B cell (primary cell): ENCODE measurements at places on chromosomes 5 and 9.

DNA sequence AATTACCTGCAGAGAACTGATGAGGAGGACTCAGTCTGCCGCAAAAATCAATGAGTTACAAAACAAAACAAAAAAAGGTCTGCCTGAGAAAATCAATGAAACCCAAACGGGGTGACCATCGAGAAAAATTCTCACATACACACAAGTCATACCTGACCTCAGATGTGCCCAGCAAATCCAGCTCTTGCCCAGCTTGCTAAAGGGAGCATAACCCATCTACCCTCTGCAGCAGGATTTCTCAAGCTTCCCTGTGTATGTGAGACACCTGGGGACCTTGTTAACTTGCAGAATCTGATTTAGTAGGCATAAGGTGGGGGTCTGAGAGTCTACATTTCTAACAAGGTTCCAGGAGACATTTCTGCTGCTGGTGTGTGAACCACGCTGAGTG, 126.3 kb downstream of the TLE1 start:
- H3K4me1 ChIP-seq: peaks cover 5% of the 10 kb centered on the region
- DNase-seq: no peak
- H3K36me3 ChIP-seq: no peaks in the 10 kb centered on the region
- H3K4me3 ChIP-seq: no peak overlapping the region
- H3K27ac ChIP-seq: no peak overlapping the region

GRCh38 chr5:147140558-147140957, 94.3 kb upstream of the STK32A start:
- no peaks in the 10 kb centered on the region for H3K36me3 ChIP-seq
- H3K4me1 ChIP-seq: no peaks in the 10 kb centered on the region
- DNase-seq: no peak
- H3K27me3 ChIP-seq: no peaks in the 10 kb centered on the region

DNA sequence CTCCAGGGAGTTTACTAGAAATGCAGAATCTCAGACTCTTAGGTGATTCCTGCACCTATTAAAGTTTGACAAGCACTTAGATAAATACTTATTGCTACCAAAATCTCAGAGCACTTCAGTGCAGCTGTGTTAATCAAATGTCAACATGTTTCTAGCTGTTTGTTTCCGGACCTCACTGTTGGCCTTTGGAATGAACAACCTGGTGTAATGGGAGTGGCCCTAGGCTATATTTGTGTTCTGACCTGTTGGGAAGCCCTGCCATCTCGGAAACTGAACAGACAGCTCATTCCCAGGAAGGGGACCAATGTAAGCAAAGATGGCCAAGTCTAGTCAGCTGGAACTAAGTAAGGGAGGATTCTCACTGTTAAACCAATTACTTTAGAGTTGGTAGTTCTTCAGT, 145.0 kb upstream of the SLC28A3 start:
- DNase-seq: no peak
- no peaks in the 10 kb centered on the region for H3K27me3 ChIP-seq
- H3K27ac ChIP-seq: no peak overlapping the region
- H3K4me1 ChIP-seq: no peaks in the 10 kb centered on the region
- H3K36me3 ChIP-seq: no peaks in the 10 kb centered on the region

DNA sequence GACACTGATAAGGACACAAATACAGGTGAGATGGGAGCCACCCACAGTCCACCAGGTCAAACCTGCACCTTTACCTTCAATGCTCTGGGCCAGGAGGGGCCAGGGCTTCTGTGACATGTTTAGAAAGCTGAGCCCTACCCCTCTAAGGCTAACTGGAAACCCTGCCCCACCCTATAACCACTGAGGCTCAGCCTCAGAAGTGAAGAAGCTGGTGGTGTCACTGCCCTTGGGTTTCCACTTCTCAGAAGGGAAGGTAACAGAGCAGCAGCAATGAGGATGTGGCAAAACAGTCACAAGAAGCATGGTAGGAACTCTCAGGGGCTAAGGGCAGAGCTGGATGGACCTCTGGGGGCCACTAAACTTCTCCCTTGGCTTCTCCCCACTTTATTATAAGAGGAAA, 6.0 kb downstream of the PDGFRB start:
- H3K4me1 ChIP-seq: no peaks in the 10 kb centered on the region
- no peaks in the 10 kb centered on the region for H3K36me3 ChIP-seq
- DNase-seq: no peak
- no peak overlapping the region for H3K27ac ChIP-seq
- no peaks in the 10 kb centered on the region for H3K27me3 ChIP-seq
- no peak overlapping the region for H3K4me3 ChIP-seq

DNA sequence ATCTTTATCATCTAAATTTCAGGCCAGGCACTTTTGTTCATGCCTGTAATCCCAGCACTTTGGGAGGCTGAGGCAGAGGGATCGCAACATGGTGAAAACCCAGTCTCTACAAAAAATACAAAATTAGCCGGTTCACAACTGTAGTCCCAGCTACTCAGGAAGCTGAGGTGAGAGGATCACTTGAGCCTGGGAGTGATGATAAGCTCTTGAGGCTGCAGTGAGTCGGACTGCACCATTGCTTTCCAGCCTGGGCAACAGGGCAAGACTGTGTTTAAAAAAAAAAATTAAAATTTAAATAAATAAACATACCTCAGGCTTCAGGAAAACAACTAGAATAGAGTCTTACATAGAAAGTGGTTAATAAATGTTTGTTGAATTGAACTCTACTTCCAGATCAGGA, 147.4 kb downstream of the AGTPBP1 start:
- H3K4me3 ChIP-seq: no peak overlapping the region
- H3K27me3 ChIP-seq: no peaks in the 10 kb centered on the region
- DNase-seq: no peak
- no peak overlapping the region for H3K27ac ChIP-seq
- H3K4me1 ChIP-seq: no peaks in the 10 kb centered on the region

GRCh38 chr5:3584724-3585531, 10.7 kb upstream of the IRX1 start:
- H3K4me3 ChIP-seq: no peak overlapping the region
- H3K27me3 ChIP-seq: peaks cover 6% of the 10 kb centered on the region
- no peaks in the 10 kb centered on the region for H3K36me3 ChIP-seq
- H3K27ac ChIP-seq: no peak overlapping the region
- H3K4me1 ChIP-seq: no peaks in the 10 kb centered on the region
- DNase-seq: no peak

GRCh38 chr9:136564379-136564988, 18.6 kb upstream of the NOTCH1 start:
- no peaks in the 10 kb centered on the region for H3K27me3 ChIP-seq
- DNase-seq: no peak
- peaks cover 6% of the 10 kb centered on the region for H3K4me1 ChIP-seq

DNA sequence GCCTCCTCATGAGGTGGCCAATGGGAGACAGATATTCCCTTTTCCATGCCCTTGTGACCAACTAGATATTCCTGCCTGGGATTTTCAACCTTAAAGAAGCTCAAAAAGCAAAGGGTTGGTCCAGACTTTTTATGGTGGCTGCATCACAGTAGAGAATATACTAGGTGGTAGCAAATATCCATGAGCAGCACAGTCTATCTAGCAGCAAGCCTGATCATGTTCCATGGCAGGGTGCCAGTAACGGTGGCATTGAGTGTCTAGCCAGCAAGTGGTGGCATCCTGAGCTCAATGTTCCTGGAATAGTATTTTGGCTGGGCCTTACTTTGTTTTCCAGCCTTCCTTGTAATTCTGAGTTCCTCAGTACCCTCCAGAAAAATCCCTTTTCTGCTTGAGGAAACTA, 25.8 kb downstream of the CDC25C start:
- no peak for DNase-seq
- no peak overlapping the region for H3K4me3 ChIP-seq
- no peaks in the 10 kb centered on the region for H3K4me1 ChIP-seq
- no peaks in the 10 kb centered on the region for H3K36me3 ChIP-seq
- no peaks in the 10 kb centered on the region for H3K27me3 ChIP-seq

GRCh38 chr5:181261320-181262049, 542 bp upstream of the TRIM52 start:
- peaks cover 5% of the 10 kb centered on the region for H3K36me3 ChIP-seq
- H3K27ac ChIP-seq: peak overlapping the region; percentile 98
- peak overlapping the region; percentile 67 for H3K4me3 ChIP-seq
- peak; percentile 90 for DNase-seq

- H3K27ac ChIP-seq: no peak overlapping the region
- H3K4me3 ChIP-seq: no peak overlapping the region
- peaks cover 74% of the 10 kb centered on the region for H3K36me3 ChIP-seq
Measured at GRCh38 chr9:134043531-134043988, 18.3 kb downstream of the BRD3OS start.

DNA sequence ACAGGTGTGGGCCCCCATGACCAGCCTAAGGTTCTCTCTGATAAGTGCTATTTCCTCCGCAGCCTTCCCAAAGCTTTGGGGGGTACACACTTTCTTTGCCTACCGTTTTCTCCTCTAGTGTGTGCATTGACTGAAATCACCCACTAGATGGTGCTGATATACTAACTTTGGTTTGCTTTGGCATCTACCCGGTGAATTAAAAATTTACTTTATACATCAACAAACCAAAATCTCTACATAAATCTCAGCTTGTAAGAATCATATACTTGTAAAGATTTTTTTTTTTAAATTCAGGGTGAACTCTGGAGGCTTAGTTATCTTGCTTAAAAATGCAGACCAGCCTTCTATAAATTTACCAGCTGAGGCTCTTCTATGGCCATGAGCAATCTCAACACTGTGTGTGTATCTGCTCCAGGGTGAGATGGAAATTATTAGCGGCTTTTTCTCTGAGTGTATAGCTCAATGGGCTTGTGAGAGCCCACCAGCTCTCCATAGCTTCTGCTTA, 475.7 kb upstream of the TNC start:
- H3K4me1 ChIP-seq: no peaks in the 10 kb centered on the region
- no peak overlapping the region for H3K4me3 ChIP-seq
- DNase-seq: peak; percentile 13
- no peaks in the 10 kb centered on the region for H3K27me3 ChIP-seq
- no peaks in the 10 kb centered on the region for H3K36me3 ChIP-seq

DNA sequence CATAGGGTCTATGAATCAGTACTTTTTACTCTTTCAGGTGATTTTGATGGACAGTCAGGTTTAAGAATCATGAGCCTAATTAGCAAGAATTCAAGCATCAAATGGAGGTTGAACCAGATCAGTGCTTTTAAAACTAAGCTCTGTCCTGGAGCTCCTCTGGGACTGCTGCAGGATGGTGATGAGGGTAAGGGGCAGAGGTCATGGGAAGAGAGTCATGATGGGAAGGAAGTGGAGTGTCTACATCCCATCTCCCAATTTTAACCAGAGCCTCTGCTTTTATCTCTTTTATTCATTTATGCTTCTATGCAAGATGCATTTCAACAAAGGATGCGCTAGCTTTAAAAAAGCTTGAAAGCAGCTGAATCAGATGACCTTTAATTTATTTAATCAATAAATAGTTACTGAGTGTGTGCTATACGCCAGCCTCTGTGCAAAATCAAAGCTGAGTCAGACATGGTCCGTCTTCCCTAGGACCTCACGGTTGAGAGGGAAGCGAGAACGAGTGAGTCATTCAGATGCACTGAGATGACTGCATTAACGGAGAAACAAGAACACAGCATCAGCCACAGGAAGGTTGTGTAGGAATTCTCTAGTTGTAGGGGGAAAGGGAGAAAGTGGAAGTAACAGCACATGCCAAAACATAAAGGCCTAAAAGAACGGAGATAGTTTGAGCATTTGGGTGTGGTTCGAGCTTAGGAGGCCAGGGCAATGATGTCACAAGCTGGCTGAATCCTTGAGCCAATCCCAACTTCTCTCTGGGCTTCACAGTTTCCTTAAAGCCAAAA, 441.6 kb upstream of the BRINP1 start:
- no peak overlapping the region for H3K4me3 ChIP-seq
- H3K27me3 ChIP-seq: no peaks in the 10 kb centered on the region
- H3K4me1 ChIP-seq: no peaks in the 10 kb centered on the region
- no peaks in the 10 kb centered on the region for H3K36me3 ChIP-seq
- DNase-seq: no peak

DNA sequence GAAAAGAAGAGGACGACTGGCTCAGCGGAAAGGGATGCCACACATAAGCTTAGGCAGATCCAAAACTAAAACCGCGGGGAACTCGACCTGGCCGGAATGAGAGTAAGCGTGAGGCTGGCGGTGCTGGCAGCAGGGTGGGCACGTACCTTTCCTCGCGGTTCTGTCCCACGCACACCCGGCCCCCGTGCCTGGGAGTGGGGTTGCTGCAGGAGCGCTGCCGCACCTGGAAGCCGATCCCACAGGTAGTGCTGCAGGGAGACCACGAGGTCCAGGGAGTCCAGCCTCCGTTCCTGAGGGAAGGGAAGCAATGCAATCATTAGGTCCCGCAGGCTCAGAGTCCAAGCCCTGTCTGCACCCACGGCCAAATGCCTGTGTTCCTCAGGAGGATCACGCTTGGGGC, 427.0 kb downstream of the SEMA5A start:
- H3K36me3 ChIP-seq: no peaks in the 10 kb centered on the region
- no peak overlapping the region for H3K27ac ChIP-seq
- DNase-seq: no peak
- no peak overlapping the region for H3K4me3 ChIP-seq

DNA sequence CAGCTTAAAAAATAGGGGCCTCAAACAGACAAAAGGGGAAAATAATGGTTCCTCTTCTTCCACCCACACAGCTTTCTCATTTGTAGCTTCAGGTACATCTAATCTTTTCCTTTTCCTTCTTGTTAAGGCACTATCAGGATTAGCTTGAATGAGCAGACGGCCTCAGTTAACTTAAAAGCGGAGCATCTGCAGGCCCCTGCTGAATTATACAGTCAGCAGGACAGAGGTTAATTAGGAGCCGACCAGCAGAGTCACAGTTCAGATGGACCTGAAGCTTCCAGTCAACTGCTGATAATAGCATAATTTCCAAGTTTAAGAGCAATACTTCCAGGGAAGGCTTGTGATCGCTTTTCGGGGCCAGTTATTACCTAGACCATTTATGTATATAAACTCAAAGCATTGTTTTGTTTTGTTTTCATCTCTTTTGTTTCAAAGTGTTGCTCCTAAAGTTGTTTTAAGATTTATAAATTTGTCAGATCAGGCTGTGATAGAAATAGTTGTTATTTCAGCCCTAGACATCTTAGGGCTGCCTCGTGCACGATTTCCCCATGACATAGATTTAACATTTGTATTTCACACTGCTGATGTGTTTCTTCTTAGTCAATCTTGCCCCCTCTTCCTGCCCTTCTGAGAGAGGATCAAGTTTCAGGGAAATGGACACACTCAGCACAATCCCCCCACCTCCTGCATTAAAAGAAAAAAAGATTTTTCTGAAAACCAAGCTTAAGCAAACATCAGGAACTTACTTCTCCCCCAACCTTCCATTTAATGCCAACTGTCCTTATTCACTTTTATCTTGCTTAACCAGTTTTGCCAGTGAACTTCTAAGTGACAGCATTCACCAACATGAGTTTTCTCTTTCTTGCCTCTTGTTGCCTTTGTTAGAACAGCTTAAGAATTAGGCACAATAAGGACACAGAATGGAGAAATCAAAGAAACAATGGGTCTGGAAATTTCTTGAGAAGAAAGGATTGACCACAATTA, 449.8 kb downstream of the ARHGEF28 start:
- H3K36me3 ChIP-seq: no peaks in the 10 kb centered on the region
- no peak for DNase-seq
- no peak overlapping the region for H3K4me3 ChIP-seq
- H3K27me3 ChIP-seq: no peaks in the 10 kb centered on the region
- H3K4me1 ChIP-seq: no peaks in the 10 kb centered on the region

DNA sequence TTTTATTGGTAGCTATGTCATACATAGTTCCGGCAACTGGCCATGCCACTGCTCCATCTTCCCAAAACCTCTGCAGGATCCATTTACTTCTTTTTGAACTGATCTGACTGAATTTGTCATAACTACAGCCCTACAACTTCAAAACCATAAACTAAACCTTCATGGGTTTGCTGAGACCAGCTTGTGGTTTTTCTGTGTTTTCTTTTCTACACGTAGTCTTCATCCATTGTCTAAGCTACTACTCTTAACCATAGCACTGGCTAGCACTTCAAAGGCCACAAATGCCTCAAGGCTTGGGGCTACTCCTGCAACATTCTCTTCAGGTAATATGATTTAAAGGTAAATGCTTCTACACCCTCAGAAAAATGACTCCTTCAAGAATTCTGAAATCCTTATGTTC, 9.0 kb upstream of the KIF2A start:
- H3K4me1 ChIP-seq: no peaks in the 10 kb centered on the region
- no peak overlapping the region for H3K27ac ChIP-seq
